ENCODE measurements at places on chromosomes 11 and 22.

- DNase-seq = peak; percentile 63
Observed at GRCh38 chr11:116826751-116827431, 2.8 kb upstream of the APOC3 start.

DNA sequence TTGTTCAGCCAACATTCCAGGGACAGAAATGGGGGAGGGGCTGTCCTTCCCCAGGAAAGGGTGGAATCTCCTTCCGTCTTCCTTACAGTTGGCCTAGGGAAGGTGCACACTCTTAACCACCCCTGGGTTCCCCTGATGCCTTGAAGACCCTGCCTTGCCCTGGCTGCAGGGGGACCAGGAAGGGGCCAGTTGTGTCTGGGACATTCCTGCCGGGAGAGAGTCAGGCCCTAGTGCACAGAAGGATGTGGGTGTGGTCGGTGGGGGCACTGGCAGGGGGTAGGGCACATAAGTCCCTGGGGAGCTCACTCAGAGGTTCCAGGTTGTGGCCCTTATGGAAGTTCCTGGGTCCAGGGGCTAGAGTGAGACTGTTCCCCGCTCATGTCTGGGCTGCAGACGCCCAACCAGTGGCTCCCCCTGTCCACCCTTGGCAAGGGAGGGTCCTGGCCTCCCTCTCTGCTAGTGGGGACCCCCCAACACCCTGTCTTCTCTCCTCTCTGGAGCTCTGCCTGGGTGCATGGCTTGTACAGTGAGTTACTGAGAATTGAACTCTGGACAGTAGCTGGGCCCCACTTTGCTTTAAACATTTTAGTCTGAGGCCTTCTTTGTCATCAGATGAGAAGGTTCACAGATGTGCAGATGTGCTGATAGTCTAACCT, 2.0 kb upstream of the APOBEC3A start:
- DNase-seq = no peak

DNA sequence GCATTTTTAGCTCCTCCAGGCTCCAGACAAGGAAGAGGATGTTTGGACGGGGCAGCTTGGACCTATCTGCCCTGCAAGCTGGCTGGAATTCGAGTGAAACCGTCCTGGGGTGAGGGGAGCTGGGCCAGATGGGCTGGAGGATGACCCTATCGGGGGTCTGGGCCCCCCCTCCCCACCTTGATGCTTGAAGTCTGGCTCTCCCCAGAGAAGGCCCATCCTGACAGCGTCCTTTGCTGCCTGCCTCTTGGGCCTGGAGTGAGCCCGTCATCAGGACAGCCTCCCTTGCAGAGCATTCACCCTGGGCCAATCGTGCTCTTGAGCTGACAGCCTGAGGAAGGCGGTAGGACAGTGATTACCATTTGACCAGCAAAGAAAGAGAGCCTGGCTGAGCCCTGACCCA, 5.3 kb upstream of the PDGFB start:
- no peak for DNase-seq

GRCh38 chr22:30830907-30831306, 136.2 kb downstream of the OSBP2 start:
- no peak for DNase-seq

- no peak for DNase-seq
Observed at GRCh38 chr11:774873-775592, 2.3 kb downstream of the GATD1 start.

DNA sequence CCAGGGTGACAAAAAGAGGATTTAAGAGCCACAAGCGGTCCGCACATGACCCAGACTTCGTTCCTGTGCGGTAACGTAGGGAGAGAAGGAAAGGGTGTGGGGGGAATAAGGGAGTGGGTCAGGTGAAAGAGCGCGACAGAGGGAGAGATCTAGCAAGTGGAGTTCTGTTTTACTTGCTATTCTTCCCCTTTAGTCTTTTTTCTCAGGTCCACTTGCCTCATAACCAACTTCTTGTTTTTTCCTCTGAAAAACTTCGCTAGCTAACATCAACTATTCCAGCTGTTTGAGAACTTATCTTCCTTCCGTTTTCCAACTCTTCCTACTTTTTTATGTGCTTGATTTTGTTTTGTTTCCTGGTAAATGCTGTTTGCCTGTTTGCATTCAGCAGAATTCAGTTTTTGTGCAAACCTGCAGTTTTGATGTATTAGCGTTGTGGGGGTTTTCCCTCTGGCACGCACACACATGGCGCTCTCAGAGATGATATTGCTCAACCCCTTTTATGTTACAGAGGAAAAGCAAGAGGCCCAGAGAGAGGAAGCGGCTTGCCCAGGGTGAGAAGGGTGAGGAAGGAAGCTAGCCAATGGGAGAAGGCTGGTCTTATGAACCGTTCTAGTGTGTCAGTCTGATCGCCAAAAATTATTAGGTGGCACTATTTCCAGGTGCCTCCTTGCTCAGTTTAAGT, 592 bp upstream of the CTSC start:
- DNase-seq = peak; percentile 16

- no peak for DNase-seq
Observed at GRCh38 chr11:14065141-14065540, 102.6 kb downstream of the SPON1 start.
